ENCODE measurements at places on chromosomes 1 and 21.

GRCh38 chr1:79040424-79041082, 34.0 kb upstream of the ADGRL4 start:
- DNase-seq, result no peak

DNA sequence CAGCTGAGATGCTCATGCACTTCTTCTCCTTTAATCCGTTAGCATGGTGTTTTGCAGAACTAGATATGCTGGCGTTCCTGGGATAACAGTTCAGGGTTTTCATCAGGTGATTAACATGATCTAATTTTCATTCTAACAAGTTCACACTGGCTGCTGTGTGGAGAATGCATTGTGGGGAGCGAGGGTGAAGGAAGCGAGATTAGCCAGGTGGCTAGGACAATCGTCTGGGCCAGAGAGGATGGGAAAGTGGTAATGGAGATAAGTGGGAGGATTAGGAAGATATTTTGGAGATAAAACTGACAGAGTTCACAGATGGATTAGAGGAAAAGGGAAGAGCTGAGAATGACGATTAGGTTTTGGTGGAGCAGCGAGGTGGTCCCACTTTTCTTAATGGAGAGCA, 138.1 kb upstream of the MAGI3 start:
- no peak for DNase-seq

- DNase-seq, result no peak
These were observed 3.7 kb downstream of the KNCN start for GRCh38 chr1:46547481-46548383.

GRCh38 chr1:203547771-203548421, 53.9 kb downstream of the OPTC start:
- DNase-seq, result no peak

DNA sequence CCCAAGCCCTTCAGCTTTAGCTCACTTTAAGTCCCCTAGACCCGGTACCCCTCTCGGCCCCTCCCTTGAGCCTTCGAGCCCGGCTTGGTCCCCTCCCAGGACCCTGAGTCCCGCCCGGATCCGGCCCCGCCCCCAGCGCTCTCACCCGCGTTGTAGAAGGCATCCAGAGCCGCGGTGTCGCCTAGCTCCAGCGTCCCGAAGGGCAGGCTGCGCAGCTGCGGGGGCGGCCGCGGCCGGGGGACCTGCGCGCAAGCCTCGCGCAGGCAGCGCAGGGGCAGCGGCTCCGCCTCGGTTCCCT, 699 bp downstream of the MAP3K6 start:
- peak; percentile 36 for DNase-seq

DNA sequence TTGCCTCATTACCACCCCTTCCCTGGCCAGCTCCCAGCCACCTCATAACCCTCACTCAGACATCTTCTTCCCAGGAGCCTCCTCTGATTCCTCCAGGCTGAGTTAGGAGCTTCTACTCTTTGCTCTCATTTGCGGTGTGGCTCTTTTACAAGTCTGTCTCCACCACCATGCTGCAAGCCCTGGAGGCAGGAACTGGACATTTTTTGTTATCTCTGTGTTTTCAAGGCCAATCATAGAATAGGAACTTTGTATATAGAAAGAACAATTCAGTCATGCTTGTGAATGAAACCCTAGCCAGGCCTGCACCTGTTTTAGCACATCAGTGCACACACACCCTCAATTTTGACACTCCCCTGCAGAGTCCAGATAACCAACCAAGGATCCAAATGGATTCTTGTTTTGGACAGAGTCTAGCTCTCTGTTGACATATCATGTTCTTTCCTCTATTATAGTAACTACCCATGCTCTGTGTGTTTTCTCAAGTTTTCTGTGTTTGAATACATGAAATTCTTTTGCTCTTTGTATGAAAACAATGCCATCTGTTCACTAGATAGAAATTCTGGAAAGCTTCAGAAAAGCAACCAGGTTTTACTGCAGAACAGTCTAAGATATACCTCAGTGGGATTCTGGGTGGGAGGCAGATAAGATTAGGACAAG, 60.9 kb upstream of the ZNF648 start:
- no peak for DNase-seq

- DNase-seq, result no peak
These were observed 110.5 kb downstream of the MAST2 start for GRCh38 chr1:45913731-45914501.
